Activated CD8-positive, alpha-beta memory T cell treated with anti-CD3 and anti-CD28 coated beads for 1 hour (primary cell): ENCODE measurements at places on chromosomes 2 and 18.

- DNase-seq = no peak
Observed at GRCh38 chr2:23596316-23596885, 211.4 kb downstream of the KLHL29 start.

DNA sequence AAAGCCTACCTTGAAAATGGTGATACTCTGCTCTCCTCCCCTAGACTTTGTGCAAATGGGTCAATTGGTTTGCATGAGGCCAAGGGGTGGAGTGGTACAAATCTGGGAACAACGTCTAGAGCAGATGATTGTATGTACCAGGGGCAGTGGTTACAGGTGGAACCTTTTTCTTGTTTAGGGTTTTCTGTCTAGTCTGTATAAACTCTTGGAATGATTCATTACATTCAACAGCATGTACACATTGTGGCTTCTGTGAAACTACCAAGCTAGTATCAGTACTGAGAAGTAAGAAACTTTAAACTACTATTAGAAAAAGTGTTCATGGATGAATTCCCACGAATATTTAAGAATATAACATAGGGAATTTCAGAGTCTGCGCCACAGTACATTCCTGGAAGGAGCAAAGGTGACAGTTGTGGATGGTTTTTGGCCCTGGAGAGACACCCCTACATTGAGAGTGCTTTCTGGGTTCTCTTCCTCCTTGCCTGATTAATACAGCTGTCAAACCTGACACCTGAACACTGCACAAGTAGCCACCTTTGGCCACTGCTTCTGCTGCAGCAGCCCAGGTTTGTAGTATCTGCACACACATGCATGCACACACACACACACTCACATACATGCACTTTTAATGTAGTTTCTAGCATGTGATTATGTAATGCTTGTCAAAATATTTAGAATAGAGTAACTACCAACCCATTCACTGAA, 30.0 kb downstream of the CFAP221 start:
- no peak for DNase-seq

DNA sequence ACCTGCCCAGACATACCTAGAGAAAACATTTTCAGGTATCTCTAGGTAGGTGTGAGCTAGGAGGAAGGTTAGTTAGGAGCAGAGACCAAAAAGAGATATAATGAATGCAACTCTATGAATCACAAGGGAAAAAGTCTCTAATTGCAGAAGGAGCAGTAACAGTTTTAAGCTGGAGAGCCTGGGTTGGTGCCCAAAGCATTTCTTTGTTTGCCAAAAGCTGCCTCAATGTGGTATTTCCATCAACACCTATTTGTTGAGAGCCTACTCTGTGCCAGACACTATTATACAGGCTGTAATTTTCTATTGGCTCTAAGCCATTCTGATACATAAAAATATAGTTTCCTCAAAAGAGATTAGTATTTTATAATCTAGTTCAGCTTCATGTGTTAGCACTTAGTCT, 141.6 kb downstream of the UBE2E3 start:
- DNase-seq = no peak

DNA sequence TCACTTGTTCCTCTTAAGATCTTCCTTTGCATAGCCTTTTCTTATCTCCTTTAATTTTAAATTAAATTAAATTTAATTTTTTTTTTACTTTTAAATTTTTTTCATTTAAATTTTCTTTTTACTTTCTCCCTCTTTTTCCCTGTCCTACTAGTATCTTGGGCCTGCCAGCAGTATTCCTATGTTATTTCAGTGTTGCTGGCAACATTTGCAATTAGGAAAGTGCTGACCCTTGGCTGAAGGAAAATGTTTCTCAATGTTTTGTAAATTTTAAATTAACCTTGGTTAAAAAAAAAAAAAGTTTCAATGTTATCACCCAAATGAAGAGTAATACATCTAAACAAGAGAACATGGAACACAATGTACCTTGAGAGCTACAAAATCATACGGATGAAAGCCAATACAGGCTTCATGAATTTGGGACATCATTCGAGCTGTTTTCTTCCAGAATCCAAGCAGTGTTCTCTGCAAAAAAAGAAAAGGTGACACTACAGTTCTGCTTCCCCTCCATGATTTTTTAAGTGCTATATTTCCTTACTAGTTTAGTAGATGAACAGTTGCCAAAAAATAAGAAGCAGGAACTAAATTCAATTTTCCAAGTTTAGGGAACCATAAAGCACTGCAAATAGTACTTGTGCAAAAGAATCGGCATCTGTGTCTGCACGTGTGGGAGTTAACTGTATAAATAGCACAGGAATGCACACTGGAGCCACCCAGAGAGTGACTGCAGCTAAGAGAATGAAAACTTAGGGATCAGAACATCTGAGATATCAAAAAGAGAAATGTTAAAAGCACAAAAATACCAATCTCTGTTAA, 55.8 kb downstream of the ICA1L start:
- DNase-seq = no peak

- DNase-seq = no peak
Observed at GRCh38 chr2:176758426-176758825, 454.2 kb upstream of the HNRNPA3 start.

- no peak for DNase-seq
Observed at GRCh38 chr18:48475635-48476549, 62.9 kb upstream of the CTIF start.

DNA sequence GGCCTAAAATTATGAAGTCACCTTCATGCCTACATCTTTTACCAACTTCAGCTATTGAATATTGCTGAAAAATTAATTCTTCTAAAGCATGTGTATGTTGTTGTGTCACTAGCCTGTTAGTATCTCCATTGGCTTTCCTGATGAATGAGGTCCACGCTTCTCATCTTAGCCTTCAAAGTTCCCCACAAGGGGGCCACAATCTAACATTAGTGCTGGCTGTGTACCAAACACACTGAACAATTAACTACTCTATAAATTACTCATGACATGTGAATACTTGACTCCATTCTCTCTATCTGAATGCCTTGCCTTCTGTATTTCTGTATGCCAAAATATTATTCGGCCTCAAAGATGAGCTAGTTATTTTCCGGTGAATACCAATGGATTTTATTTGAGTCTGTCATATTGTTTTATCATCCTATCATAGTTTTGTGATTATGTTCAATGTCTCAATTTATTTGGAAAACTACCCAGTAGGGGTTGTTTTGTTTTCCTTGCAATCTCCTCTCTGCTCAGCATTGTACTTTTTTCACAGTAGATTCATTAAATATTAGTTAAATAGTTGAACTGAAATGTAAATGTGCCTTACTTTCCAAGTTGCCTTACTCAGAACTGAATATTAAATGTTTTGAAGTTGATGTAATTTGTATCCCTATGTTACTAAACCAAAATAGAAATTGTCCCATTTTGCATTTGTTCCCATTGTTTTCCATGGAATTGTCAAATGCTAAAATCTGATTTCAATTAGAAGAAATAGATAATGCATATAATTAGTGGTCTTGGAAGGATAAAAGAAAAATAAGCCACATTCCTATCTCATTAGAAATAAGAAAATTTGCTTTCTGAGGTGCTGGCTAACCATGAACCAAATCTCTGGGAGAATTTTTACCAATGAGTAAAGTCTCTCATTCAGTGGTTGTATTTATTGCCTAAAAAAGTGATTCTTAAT, 208.4 kb upstream of the COL3A1 start:
- no peak for DNase-seq

DNA sequence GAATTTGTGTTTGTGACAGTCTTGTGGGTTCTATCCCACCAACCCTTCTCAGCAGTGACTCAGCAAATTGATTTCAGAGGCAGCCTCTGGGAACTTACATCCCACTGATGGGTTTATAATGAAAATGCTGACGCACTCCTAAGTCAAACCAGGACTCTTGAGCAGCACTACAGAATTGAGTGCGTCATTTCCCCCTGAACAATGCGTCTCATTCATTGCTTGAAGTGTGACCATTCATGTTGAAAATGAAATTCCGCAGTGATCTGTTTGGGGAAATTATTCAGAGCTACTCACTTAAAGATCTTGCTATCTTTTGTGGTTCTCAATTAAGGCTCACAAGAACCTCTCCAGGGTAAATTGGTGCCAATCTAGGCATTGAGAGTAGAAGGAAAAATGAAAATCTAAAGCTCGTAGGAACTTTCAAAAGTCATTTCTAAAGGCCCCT, 417.7 kb upstream of the SLC14A2 start:
- no peak for DNase-seq

GRCh38 chr2:12178289-12179080, 432.1 kb downstream of the LPIN1 start:
- no peak for DNase-seq

DNA sequence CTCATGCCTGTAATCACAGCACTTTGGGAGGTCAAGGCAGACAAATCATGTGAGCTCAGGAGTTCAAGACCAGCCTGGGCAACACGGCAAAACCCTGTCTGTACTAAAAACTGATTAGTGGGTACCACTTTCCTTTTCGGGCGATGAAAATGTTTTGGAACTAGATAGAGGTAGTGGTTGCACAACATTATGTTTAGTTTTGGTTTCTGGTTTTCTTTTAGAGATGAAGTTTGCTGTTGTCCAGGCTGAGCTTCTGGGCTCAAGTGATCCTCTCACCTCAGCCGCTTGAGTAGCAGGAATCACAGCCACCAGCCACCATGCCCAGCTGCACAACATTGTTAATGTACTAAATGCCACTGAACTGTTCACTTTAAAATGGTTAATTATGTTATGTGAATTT, 27.6 kb downstream of the AAK1 start:
- no peak for DNase-seq

DNA sequence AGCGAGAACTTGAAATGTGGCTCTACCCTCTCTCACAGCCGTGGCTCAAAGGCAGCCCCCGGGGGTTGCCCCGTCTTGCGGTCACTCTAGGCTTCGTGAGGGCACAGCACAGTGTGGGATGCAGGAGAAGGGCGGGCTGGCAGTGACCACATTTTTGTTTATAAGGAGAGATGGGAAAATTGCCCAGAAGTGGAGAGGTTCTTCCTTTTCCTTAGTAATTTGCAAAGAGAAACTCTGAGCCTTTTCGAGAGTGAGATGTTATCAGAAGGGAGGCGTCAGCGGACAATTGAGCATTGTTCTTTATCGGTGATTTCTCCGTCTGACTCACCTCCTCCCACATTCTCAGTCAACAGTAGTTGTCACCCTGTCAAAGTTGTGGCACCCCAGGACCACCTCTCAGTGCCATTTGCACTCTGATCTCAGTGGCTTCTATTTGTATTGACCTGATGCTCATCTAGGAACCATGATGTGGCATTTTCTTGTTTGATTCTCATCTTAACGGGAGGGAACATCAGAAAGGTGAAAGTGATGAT, 89.6 kb downstream of the ACAA2 start:
- DNase-seq = no peak

GRCh38 chr18:74197705-74198341, 49.5 kb downstream of the TIMM21 start:
- no peak for DNase-seq

- no peak for DNase-seq
Observed at GRCh38 chr18:49565612-49566011, 3.8 kb downstream of the LIPG start.

DNA sequence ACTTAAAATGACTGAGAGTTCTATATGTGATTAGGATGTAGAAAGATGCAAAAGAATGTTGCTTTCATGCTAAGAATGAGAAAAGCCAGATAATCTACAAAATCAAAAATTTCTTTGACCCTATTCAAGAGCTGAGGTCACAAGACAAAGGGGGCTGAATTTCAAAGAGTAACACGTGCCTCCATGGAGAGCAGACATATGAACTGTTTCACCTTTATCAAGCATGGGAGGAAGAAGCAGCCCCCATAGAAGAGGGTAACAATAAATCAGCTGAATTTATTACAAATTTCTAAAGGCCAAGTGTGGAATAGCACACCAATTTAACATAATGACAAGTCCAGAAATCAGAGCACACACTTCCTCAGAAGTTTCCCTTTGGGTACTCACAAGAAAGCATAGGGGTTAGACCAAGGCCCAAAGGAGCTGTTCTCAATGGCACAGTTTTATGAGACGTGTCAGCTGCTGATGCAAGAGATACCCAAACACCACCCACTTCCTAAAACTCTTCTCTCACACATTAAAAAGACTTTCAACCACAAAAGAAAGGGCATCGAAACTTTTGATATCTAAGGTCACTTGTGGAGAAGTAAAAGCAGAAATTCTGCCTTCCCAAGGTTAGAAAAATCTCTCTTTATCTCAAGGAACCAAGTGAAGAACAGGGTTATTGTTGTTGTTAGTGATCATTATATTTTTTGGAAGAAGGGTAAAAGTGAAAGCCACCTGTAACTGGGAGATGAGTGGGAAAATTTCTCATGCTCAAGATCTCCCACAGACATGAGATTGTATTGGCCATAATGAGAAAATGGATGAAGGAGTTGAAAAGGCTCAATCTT, 950.1 kb downstream of the TRIB2 start:
- DNase-seq = no peak

DNA sequence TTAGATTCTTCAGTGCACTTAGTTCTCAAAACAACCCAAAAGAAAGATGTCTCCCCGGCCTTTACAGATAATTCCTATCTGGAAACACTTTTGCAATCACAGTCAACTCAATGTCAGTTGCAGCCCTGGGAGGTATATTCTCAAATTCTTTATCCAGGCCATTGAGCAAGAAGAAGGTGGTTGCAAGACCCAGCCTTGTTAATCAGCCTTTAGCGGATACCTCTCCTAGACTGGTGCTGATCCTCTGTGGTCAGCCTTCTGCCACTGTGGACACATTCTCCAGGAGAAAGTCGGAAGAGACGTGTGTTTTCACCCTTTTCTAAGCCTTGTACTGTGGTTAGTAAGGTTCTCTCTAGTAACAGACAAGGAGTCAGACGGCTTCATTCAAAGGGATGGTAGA, 7.8 kb upstream of the FZD7 start:
- DNase-seq = no peak

- no peak for DNase-seq
Observed at GRCh38 chr2:180690611-180691010, 289.8 kb upstream of the UBE2E3 start.

GRCh38 chr2:39114771-39115170, 6.1 kb downstream of the SOS1 start:
- no peak for DNase-seq

DNA sequence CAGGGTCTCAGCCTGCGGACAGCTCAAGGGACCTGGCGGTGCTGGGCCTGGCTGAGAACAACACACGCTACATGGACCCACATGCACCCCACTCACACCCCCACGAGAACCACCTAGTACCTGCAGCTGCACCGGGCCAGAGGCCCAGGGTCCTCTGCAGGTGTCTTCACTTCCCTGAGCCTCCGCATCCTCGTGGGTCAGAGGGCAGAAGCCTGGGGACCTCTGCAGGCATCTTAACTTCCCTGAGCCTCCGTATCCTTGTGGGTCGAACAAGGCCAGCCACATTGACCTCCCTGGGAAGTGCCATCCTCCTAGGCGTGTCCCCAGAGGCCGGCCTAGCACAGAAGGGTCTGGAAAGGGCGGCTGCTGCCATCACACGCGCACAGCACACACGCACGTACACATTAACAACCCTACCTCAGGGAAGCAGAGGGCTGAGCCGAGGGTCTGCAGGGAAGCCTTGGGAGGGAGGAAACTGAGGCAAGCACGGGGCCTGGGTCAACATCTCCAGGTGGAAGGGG, 62.5 kb upstream of the HPCAL1 start:
- DNase-seq = no peak

DNA sequence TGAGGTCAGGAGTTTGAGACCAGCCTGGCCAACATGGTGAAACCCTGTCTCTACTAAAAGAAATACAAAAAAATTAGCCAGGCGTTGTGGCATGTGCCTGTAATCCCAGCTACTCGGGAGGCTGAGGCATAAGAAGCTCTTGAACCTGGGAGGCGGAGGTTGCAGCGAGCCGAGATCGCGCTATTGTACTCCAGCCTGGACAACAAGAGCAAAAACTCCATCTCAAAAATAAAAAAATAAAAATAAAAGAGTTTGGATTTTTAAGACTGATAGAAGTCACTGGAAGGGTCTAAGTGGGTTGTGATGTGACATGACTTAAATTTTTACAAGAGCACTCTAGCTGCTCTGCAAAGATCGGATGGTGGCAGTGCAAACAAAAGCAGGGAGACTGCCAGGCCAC, 15.9 kb downstream of the KCNK3 start:
- DNase-seq = no peak
